Body of pancreas (tissue), 4 donors: ENCODE measurements at places on chromosomes 3 and 15. TPM values are rescaled to one million over a fixed set of nuclear protein-coding genes. Genes with fewer than 3 reads are reported as not detected.
A peak's percentile ranks its signal among the peaks of the same experiment; 100 is the strongest.

DNA sequence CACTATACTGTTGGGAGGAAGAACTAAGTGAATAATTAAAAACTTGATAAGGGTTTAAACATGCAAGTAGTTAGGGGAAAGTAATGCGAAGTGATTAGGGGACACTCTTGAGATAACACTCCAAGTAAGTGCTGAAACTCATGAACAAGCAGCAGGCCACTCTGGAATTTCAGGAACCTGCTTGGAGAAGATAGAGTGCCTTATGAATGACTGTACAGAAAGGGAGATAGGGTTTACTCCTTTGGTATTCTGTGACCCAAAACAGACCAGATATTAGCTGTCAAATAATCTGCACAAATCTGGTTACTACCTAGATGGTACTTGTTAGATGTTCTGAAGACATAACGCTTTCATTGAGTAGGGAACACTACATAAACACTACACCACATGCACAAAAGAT, 85.6 kb downstream of the FRMD4B start:
- no peaks in the 10 kb centered on the region for H3K4me1 ChIP-seq
- H3K36me3 ChIP-seq = no peaks in the 10 kb centered on the region
- H3K27ac ChIP-seq = no peak overlapping the region
- H3K4me3 ChIP-seq = no peak overlapping the region

DNA sequence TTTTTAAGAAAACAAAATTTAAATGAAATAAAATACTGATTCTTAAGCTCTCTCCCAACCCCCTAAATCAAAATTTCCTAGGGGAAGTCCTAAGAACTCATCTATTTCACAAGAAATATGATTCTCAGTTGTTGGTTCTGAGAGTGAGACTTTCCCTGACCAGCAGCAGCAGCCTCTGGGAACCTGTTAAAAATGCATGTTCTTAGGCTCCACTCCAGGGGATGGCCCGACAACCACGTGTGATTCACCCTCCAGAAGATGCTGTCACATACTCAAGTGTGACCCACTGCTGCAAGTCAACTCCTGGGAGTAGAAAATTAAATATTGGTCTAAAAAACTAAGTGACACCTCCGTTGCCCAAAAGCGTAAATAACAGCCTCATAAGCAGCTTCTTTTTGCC, 343.2 kb upstream of the NR2F2 start:
- no peak for DNase-seq
- H3K27ac ChIP-seq = no peak overlapping the region
- no peaks in the 10 kb centered on the region for H3K36me3 ChIP-seq
- H3K27me3 ChIP-seq = no peaks in the 10 kb centered on the region
- H3K4me1 ChIP-seq = no peaks in the 10 kb centered on the region

DNA sequence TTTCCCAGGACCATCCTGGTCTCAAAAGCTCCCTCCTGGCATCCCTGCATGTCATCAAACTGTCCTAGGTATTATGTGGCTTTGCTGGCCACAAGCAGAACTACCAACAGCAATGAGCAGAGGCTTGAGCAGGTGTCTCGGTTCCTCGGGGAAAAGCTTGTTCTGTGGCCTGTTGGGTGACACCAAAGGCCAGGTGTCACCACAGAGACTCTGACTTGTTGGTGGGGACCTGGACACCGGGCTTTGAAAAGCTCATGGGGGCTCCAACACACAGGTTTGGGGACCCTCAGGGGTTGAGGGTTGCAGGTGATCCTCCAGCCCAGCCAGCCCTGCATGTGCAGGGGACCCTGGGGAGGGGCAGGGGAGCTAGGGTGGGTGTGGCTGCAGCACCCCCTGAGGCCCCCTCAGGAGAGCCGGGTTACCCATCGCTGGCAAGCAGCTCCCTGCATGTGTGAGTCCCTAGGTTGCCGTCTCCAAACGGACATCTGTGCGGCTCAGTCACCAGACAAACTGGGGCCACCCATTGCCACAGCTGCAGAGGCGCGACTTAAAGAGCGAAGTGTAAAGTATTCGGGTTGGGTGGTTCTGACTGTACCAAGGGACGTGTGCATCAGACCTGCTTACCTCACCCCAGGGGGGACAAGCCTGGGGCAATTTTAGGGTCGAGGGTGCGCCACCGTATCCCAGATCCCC, 140.1 kb downstream of the CHSY1 start:
- no peak overlapping the region for H3K27ac ChIP-seq
- H3K4me3 ChIP-seq = no peak overlapping the region
- DNase-seq = no peak
- H3K27me3 ChIP-seq = no peaks in the 10 kb centered on the region
- H3K4me1 ChIP-seq = no peaks in the 10 kb centered on the region

DNA sequence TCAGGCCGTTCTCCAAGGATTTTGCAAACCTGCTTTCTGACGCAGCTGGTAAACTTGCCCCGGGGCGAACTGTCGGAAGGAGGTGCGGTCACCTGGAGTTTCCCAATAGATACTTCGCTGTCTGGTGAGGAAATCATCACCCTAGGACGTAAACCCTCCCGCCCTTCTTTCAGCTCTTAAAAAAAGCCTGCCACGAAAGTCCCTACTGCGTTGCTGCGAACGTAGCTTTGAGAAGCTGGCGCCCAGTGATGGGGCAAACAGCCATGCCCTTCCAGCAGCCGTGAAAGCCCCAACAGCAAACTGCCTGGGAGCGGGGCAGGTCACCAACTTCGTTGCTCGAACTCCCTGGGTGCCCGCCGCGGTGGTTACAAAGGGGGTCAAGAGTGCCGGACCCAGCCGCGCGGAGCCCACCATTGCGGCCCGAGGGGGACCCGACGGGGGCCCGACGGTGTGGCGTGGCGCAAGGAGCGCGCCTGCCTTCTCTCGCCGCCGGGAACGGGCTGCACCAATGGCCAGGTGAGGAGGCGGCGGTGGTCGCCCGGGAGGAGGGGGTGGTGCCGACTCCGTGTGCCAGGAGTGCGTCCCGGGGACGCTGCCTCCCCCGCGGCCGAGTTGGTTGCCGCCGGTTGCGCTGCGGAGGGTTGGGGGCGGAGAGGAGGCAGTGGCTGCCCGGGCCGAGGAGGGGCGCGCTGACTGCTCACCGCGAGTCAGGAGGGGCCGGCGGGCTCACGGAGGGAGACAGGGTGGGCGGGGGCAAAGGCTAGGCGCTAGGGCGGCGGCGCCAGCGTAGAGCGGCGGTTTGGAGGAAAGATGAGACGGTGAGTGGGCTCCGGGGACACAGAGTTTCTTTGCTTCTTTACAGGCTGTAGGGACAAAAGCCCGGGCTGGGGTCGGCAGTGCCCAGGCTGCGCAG, at the start of gene PHLDB2:
TSS of gene PHLDB2 (plus strand) at position 205 of the 913 bp plus-strand sequence. CDS start 24,813 bp downstream, outside the sequence.
- no peaks in the 10 kb centered on the region for H3K27me3 ChIP-seq
- H3K27ac ChIP-seq = peak within 1 kb of the TSS; percentile 70
- DNase-seq = peak; percentile 57
- peaks cover 33% of the 10 kb centered on the region for H3K4me1 ChIP-seq
- H3K4me3 ChIP-seq = peak within 1 kb of the TSS; percentile 31
- H3K36me3 ChIP-seq = no peaks in the 10 kb centered on the region

GRCh38 chr3:187305881-187306280, 14.3 kb upstream of the MASP1 start:
- no peaks in the 10 kb centered on the region for H3K4me1 ChIP-seq
- no peaks in the 10 kb centered on the region for H3K36me3 ChIP-seq
- no peak overlapping the region for H3K4me3 ChIP-seq
- H3K27me3 ChIP-seq = no peaks in the 10 kb centered on the region
- H3K27ac ChIP-seq = no peak overlapping the region

- no peaks in the 10 kb centered on the region for H3K36me3 ChIP-seq
- H3K27me3 ChIP-seq = no peaks in the 10 kb centered on the region
- DNase-seq = no peak
- H3K4me3 ChIP-seq = no peak overlapping the region
- H3K27ac ChIP-seq = no peak overlapping the region
These were observed 114.9 kb downstream of the PDZRN3 start for GRCh38 chr3:73509816-73510215.

DNA sequence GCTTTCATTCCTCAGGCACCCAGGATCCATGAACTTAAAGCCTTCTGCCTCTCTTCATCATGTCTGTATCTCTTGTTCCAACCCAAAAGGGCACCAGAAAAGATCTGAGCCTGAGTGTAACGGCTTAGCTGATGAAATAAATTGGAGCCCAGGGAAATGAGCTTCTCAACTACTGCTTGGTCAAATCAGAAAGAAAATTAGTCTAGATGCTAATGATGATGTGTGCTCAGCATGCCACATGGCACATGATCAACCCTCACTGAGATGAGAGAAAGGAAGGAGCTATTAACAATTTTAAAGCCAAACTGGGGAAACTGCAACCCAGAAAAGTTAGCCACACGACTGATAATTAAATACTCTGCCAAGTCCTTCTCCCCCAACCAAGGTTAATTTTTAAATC, 325.7 kb downstream of the CNTN3 start:
- DNase-seq = no peak
- H3K4me3 ChIP-seq = no peak overlapping the region
- no peaks in the 10 kb centered on the region for H3K27me3 ChIP-seq
- no peaks in the 10 kb centered on the region for H3K36me3 ChIP-seq

- no peaks in the 10 kb centered on the region for H3K36me3 ChIP-seq
- H3K27ac ChIP-seq = no peak overlapping the region
- H3K27me3 ChIP-seq = no peaks in the 10 kb centered on the region
These were observed 14.5 kb downstream of the RTP4 start for GRCh38 chr3:187382609-187383151.

DNA sequence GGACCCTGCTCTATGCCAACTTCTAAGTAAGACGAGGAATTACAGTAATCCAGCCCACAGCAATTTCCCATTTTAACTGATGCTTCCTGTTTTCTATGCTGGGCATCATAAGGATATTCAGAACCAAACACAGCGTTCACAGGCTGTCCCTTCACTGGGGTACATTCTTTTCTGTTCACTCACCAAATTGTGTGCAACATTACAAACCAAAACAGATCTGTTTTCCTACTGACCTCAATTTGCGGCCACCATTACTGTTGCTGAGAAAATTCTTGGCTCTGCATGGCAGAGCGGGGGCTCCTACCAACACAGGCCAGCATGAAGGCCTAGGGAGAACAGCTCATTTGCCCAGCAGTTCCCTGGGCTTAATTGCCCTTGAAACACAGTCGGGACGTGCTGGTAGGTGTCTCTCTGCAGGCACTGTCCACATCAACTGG, 76.5 kb downstream of the MYO1E start:
- peaks cover 16% of the 10 kb centered on the region for H3K4me1 ChIP-seq
- H3K36me3 ChIP-seq = no peaks in the 10 kb centered on the region
- H3K4me3 ChIP-seq = no peak overlapping the region
- H3K27ac ChIP-seq = peak overlapping the region; percentile 71

DNA sequence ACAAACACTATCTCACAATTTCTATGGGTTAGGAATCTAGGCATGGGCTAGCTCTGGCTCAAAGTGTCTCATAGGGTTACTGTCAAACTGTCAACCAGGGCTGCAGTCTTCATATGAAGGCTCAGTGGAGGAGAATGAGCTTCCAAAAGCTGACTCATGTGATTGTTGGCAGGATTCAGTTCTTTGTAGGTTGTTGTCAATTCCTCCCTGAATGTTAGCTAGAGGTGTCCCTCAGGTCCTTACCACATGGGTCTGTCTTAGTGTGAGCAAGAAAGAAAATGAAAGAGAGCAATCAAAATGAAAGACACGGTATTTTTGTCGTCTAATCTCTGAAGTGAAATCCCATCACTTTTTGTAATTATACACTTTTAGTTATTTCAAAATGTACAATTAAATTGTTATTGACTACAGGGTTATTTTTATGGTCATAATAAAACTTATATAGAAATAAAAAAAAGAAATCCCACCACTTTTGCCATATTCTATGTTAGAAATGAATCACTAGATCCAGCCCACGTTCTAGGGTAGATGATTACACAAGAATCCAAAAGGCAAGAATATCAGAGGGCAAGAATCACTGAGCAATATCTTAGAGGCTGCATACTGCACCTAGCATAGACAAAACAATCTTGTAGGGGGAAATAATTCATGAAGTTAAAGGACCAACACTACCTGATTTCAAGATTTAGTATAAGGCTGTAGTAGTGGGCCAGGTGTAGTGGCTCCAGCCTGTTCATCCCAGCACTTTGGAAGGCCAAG, 8.4 kb downstream of the ACSBG1 start:
- DNase-seq = no peak
- no peaks in the 10 kb centered on the region for H3K27me3 ChIP-seq
- no peak overlapping the region for H3K4me3 ChIP-seq
- no peaks in the 10 kb centered on the region for H3K36me3 ChIP-seq

DNA sequence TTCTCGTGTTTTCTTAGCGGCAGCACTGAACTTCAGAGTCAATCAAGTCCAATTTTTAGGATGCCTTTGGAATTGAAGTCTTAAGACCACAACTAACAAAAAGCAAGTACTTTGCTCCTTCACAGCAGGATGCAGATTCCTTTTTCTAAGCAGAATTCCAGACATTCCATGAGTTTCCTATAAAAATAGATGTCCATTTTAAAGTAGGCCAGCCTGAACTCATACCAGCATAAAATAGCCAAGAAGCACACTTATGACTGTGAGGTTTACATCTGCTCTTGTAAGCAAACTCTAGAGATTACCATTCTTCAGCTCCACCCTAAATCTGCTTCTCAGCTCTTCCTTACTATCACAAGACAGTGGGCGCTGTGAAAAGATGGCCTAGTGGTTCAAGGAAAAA, 85.8 kb downstream of the THBS1 start:
- no peak overlapping the region for H3K4me3 ChIP-seq
- no peaks in the 10 kb centered on the region for H3K36me3 ChIP-seq
- DNase-seq = no peak
- H3K27me3 ChIP-seq = no peaks in the 10 kb centered on the region
- H3K27ac ChIP-seq = no peak overlapping the region
- H3K4me1 ChIP-seq = no peaks in the 10 kb centered on the region

GRCh38 chr3:126216416-126216815, 36.0 kb upstream of the ALDH1L1 start:
- no peaks in the 10 kb centered on the region for H3K27me3 ChIP-seq
- no peak for DNase-seq
- peaks cover 11% of the 10 kb centered on the region for H3K4me1 ChIP-seq
- no peak overlapping the region for H3K27ac ChIP-seq
- no peak overlapping the region for H3K4me3 ChIP-seq
- no peaks in the 10 kb centered on the region for H3K36me3 ChIP-seq

- no peaks in the 10 kb centered on the region for H3K27me3 ChIP-seq
- no peak overlapping the region for H3K4me3 ChIP-seq
- H3K27ac ChIP-seq = no peak overlapping the region
These were observed 25.5 kb downstream of the SLC12A8 start for GRCh38 chr3:125186800-125187598.

DNA sequence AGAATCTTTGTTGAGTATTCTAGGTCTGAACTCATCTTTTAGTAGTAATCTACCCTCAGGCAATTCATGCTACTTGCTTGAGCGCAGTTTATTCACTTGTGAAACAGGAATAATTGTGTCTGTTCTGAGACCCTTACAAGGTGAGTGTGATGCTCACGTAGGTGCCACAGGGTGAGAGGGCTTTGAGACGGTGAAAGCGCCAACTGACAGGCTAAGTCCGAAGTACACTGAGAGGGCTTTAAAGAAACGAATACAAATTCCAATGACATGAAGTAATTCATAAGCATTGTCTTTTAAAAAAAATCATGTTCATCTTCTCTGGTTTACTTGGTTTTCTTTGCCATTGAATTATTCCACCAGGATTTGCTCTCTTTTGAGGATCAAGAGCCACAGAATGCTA, 393.7 kb upstream of the RGMA start:
- peaks cover 72% of the 10 kb centered on the region for H3K4me1 ChIP-seq
- H3K27me3 ChIP-seq = no peaks in the 10 kb centered on the region
- H3K36me3 ChIP-seq = no peaks in the 10 kb centered on the region
- no peak overlapping the region for H3K4me3 ChIP-seq
- peak overlapping the region; percentile 72 for H3K27ac ChIP-seq

DISP2 gene
- total RNA-seq = under 0.01 TPM

STIMATE gene
- total RNA-seq = 13.0 TPM
